ENCODE measurements at places on chromosomes 5 and 9.
A peak's percentile ranks its signal among the peaks of the same experiment; 100 is the strongest.

GRCh38 chr9:37309136-37309535 lies 113.4 kb upstream of the GRHPR start:
- DNase-seq: no peak

- DNase-seq: peak; percentile 5
Measured at GRCh38 chr5:9653811-9654210, 23.7 kb upstream of the TAS2R1 start.

- no peak for DNase-seq
Measured at GRCh38 chr9:102507044-102507687, 488.0 kb upstream of the CYLC2 start.

DNA sequence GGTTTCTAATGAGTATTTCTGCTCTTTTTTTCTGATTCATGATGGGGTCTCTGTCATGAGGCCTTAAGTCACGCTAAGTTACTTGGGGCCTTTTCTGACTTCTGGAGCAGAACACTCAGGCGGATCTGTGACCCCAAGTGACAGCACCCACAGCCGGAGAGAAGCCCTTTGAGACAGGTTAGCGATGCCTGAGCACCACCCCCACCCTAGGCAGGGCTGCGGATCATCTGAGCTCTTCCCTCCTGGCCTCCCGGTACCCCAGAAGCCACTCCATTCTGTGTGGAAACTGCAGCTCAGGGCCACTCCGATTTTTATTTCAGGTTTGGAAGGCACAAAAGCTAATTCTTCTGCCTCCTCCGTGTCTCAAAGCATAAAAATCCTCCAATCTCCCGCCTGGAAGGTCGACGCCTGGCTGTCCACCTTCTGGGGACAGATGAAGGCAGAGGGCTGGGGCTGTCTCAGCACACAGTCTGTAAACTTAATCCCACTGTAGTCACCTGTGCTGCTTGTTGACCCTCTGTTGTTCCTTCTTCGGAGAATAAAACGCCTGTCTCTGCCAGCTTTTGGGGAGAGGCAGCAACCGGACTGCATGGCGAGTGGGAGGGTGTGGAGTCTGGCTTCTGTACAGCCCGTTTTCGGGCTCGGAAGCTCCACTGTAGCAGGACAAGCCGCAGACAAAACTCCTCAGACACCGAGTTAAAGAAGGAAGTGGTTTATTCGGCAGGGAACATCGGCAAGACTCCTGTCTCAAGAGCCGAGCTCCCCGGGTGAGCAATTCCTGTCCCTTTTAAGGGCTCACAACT lies 88.8 kb downstream of the SPRY4 start:
- DNase-seq: no peak

DNA sequence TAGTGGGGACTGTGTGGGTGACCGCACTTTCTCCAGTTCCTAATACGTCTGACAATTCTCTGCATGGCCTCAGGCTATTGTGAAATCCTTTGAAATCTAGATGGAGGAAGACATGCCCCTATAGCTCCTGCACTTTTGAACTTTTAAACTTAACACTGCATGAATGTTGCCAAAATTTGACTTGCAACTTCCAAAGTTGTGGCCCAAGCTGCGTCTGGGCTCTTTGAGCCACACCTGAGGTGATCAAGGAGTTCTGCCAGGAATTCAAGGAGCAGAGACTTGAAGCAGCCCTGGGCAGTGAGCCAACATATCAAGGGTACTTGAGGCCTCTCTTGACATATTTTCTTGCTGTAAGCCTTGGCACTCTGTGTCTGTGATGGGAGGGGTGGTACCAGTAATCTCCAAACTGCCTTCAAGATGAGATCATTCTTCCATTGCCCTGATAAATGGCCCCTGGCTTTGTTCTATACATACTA lies 1336.1 kb upstream of the CDH9 start:
- DNase-seq: no peak

DNA sequence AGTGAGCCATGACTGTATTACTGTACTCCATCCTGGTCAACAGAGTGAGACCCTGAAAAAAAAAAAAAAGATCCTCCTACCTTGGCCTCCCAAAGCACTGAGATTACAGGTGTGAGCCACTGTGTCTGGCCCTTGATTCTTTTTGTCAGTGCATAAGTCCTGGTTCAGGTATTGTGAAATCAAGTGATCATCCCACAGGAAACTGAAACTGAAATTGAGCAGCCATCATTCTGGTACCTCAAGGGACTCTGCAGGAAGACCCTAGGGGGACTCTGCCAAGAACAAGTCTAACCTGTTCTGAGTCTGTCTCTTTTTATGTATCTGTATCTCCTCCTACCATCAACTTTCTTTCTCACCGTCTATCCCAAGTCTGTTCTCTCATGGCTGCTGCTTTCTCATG lies 1.9 kb upstream of the DCAF10 start:
- no peak for DNase-seq

- DNase-seq: no peak
Measured at GRCh38 chr9:21919377-21920362, 74.5 kb downstream of the CDKN2A start.

GRCh38 chr5:141343242-141343952 lies at the start of gene PCDHGA3:
TSS of gene PCDHGA3 (plus strand) at chr5:141343829. CDS start at chr5:141344034, 205 bp downstream.
- no peak for DNase-seq

- no peak for DNase-seq
Measured at GRCh38 chr5:178206166-178207101, 2.1 kb downstream of the HNRNPAB start.

GRCh38 chr5:173004447-173004846 lies 20.9 kb downstream of the ATP6V0E1 start:
- no peak for DNase-seq

DNA sequence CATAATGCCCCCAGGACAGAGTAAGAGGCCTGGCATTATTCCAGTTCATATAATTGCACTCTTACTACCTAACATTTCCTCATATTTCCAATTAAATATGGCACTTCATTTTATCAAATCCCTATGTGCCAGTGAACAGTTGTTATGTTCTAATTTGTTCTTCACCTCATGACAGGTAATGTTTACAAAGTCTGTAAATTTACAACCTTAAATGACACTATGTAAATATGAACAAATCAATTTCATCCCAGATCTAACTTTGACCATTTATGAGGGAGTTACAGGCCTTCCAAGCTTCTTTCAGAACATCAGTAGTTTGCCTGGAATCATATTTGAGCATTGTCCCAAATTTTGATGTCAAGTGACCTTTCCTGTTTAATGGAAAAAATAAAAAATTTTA lies 592.6 kb upstream of the CDH6 start:
- no peak for DNase-seq

Data from GM12892 (cell line).